ENCODE measurements at places on chromosomes 7 and 10.
A peak's percentile ranks its signal among the peaks of the same experiment; 100 is the strongest.

DNA sequence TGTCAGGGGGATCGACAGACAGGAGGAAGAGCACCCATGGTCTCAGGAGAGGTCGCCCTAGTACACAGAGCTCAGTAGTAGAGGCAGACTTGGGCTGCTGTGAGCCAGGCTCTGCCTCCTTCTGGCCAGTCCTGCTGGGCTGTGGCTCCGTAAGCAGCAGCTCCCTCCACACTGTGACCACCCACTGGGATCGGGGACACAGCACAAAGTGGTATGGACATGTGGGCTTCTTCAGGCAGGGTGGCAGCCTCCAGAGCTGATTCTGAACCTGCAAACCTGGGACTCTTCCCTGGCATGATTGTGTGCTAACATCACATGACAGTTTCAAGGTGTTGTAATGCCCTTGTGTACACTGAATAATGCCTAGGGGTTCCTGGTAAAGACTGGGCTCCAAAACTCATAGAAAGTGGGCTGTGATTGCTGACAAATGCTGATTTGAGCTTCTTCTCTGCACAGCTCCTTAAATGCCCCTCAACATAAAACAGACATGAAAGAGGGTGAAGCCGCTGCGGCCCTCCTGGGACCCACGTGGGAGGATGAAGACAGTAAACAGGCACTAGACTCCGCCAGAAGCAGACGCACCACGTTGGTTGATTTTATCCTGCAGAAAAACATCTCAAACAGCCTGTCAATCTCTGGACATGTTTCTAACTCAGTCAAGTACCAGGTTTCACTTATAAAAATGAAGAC lies 76.7 kb downstream of the GPR26 start:
- no peak for DNase-seq

- DNase-seq: peak; percentile 81
These were observed 465 bp downstream of the SEPHS1 start for GRCh38 chr10:13347500-13348156.

DNA sequence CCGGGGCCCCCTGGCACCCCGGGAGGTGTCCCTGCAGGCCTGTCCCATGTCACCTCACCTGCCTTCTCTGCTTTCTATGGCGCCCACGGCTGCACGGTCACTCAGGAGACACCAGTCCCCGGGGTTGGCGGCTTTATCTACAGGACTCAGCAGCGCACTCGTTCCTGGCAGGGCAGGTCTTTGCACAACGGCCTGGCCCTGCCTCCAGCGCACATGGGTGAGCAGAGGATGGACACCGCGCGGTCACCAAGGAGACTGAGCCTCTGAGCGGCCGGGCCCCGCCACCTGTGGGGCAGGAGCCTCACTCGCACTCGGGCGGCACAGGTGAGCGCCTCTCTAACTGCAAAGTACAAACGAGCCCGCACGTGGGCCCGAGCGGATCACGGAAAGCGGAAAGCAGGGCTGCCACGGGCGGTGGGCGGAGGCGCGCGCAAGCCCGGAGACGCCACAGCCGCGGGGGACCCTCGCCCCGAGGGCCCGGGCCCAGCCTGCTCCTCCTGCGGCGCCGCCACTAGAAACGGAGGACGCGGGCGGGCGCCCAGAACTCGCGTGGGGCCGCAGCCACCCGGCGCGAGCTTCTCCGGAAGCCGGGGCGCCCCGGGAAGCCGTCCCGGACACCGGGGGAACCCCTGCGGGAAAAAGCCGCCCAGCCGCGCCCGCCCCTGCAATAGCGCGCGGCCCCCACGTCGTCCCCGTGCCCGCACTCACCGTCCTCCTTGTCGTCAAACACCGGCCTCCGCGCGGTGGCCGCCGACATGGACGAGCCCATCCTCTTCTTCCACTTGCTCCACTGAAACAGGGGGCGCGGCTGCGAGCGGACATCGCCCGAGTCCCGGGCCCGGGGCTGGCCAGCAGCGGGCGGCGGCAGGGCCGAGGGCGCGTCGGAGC lies 642 bp downstream of the STK32C start:
- no peak for DNase-seq

DNA sequence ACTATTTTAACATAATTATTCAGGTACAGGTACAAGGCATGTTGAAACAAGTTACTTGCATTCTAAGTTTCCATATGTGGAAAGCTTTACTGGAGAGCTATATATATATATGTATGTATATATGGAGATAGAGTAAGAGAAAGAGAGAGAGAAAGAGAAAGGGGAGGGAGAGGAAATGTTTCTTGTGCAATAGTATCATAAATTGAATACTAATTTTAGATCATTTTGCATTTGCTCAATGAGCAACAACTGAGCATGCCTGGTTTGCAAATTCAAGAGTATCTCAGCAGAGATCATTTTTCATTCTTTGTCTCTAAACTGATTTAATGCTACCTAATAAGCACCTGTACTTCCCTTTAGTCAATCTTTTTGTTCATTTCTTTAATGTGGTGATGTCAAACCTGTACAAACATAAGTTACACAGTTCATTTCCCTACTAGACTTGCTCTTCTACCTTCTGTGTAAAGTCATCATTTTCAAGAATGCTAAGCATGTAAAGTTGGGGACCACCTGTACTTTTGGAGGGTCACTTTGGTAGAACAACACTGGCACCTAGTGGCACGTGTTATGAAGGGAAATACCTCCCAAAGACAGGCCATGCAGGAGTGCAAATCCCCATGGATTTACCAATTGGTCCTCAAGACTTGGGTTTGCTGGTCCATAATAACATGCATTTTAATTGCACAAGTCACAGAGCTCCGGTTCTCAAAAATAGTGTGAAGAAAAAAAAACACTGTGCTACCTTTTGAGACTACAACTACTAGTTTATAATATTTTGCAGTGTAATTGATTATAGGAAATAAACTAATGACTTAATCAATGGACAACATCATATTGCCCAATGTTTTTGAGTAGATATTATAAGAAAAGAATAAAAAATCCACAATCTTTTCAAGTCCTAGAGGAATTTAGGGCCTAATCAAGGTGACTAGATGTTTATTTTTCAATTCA lies 431.2 kb upstream of the IGFBP3 start:
- peak; percentile 71 for DNase-seq

- no peak for DNase-seq
These were observed 86.6 kb downstream of the AHCYL2 start for GRCh38 chr7:129311429-129311828.

DNA sequence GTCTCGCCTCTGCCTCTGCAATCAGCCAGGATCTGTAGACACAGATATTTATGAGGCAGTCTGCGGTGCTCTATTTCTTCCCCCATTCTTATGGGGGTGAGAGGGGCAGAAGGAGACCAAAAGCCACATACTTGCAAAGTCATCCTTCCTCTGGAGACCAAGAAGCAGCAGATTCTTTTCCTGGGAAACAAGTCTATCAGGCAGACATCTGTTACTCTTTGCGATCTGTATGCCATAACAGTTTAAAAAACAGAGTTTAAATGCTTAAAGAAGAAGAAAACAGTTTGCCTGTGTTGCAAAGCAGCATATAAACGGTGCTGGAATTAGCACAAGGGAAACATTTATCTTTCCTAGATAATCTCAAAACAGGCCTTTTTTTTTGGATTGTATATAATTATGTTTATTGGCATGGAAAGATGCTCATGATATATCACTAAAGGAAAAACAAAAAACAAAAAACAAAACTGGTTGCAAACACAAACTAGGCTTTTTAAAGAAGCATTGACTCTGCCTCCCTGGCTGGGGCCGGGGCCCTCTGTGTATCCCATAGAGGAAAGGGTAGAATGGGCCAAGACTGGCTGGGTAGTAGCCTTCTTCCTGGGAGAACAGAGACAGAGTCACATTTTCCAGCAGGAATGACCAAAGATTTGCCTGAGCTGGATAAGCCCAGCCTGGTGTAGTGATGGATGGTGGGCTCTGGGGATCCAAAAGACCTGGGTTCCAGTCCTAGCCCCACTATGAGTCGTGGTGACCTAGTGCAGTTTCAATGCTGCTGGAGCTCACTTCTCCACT lies 50.4 kb downstream of the RGS10 start:
- DNase-seq: no peak

GRCh38 chr10:813286-813685 lies 118.2 kb downstream of the LARP4B start:
- no peak for DNase-seq

GRCh38 chr7:153245809-153246208 lies 486.3 kb downstream of the ACTR3B start:
- no peak for DNase-seq

- DNase-seq: peak; percentile 95
These were observed 237.8 kb downstream of the KIAA1217 start for GRCh38 chr10:24446739-24447138.

GRCh38 chr7:144011458-144012230 lies 11.5 kb downstream of the OR6B1 start:
- DNase-seq: no peak

- peak; percentile 35 for DNase-seq
These were observed 18.4 kb upstream of the KLF6 start for GRCh38 chr10:3803295-3803926.

DNA sequence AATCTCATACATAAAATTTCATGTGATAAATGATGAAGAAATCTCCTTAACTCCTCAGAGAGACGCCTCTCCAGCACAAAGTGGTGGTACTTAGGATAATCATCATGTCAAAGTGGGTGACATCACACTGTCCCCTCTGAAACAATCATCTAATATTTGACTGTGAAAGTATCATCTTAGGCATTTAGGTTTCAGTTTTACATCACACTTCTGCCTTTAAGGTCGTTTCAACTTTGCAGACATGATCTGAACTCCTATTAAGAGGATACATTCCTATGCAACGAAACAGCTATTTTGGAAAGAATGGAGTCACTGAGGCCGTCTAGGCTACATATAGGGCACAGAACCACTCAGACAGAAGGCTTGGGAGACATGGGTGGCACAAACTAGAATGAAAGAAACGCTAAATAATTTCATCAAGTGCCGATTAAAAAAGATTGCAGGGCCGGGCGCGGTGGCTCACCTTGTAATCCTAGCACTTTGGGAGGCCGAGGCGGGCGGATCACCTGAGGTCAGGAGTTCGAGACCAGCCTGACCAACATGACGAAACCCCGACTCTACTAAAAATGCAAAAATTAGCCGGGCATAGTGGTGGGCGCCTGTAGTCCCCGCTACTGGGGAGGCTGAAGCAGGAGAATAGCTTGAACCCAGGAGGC lies 2.0 kb downstream of the VOPP1 start:
- peak; percentile 47 for DNase-seq

- peak; percentile 70 for DNase-seq
These were observed 104.6 kb downstream of the HECTD2 start for GRCh38 chr10:91514787-91515186.

- no peak for DNase-seq
These were observed 68.2 kb upstream of the AGK start for GRCh38 chr7:141483044-141483443.

GRCh38 chr7:1885465-1886226 lies 215.6 kb downstream of the ELFN1 start:
- no peak for DNase-seq

GRCh38 chr10:58674251-58674650 lies 161.6 kb downstream of the BICC1 start:
- DNase-seq: peak; percentile 83

DNA sequence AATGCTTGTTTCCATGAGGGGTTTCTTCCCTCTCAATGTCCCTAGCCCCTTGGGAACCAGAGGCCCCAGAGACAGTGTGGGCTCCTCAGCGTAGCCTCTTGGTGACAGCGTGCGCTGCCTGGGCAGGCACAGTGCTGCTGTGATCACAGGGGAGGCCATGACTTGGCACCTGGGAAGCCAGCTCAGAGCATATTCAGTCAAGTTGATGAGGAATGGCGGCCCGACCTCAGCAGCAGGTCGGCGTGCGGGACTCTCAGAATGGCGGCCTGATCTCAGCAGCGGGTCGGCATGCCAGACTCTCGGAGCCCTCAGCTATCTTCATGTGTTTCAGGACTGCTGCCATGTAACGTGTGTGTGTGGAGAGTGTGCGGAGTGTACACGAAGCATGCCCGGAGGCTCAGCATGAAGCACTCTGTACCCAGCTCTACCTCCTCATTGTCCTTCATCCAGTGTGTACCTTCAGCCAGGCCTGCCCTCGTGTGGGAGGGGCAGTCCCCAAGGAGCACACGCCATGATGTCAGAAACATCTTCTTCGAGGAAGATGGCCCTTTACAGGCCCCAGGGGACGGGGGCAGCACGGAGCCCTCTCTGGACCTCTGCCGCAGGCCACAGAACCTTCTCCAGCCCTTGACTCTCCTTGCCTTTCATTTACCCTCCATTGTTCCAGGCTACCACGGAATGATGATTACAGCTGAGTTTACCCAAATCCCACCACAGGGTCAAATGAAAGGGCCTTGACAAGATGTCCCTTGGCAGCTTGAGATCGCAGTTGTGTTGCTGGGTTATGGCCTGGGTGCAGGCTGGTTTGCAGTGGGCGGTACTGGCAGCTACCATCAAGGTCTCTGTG lies 130.4 kb downstream of the SMURF1 start:
- no peak for DNase-seq

- DNase-seq: peak; percentile 32
These were observed 82.5 kb downstream of the AHR start for GRCh38 chr7:17380736-17381662.

DNA sequence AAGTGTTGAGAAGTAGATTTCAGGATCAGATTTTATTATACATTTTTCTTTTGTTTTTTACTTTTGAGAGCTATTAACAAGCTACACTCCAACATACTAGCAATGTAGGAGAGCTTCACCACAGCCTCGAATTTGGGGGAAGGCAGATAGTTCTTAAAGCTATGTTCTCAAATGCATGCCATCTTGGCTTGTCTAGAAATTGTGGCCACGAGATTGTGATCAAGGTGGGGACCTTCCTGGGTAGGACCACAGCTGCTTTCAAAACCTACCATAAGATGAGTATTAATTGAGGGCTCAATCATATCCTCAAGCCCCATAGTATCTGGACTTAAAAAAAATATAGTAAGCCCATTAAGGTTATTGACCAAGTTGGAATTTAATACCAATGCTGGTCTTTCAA lies 27.9 kb upstream of the JAZF1 start:
- no peak for DNase-seq

DNA sequence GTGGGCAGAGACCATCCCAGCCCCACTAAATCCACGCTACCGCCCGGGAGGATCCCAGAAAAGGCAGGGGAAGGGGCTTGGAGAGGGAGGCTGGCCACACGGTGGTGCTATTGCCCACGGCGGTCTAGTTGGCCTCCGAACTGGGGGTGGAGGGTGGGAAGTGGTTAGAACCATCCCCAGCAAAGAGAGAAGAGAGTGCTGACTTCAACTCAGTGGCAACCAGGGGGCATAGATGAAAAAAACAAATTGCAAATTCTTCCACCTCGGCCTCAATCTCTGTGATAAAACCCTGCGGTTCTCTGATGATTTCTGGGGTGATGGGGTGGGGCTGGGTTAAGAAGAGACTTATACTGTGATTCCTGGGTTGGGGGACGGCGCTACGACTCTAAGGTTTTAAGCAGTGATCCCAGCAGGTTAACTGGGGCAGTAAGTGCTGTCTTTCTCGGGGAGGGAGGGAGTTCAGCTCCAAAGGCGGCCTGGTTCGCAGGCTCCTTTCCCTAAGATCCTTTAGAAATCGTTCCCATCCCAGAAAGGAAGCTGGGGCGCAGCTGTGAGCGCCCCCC lies 154.5 kb upstream of the LYZL2 start:
- peak; percentile 85 for DNase-seq

GRCh38 chr10:70106958-70107791 lies 25.4 kb downstream of the AIFM2 start:
- no peak for DNase-seq

- DNase-seq: no peak
These were observed 183.6 kb upstream of the ADARB2 start for GRCh38 chr10:1920941-1921340.

GRCh38 chr7:55071411-55072175 lies 52.8 kb downstream of the EGFR start:
- DNase-seq: peak; percentile 55
